ENCODE measurements at places on chromosomes 16 and 17. TPM values are rescaled to one million over a fixed set of nuclear protein-coding genes. Genes with fewer than 3 reads are reported as not detected.

DNA sequence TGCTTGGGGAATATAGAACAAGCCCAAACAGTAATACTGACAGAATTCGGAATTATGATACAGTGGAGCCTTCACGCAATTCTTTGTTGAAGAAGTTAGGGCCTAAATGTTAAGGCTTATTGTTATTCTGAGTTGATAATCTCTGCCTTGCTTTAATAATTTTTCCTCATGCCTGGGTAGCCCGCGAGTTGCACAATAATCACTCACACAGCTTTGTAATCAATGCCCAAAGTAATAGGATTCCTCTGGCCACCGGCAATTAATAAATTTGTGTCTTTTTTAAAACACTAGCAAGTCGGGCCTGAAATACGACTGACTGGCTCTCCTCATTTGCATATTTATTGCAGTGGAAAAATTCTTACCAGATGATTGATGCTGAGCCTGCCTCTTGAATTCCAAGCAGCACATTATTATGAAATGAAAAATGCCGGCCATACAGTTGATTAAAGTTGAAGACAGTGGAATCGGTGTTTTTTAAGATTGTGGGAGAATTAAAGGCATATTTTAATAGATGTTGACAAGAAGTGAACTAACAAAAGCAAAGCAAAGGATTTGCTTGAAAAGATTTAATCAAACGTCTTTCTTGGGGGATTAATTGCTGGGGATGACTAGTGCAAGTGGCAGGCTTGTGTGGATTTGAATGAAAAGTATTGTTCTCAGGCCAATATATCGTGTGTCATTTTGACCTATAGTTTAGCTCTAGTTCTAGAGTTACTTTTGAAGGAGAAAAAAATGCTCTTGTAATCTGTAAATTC, 30.2 kb downstream of the AATF start:
- DNase-seq = peak; percentile 46

DNA sequence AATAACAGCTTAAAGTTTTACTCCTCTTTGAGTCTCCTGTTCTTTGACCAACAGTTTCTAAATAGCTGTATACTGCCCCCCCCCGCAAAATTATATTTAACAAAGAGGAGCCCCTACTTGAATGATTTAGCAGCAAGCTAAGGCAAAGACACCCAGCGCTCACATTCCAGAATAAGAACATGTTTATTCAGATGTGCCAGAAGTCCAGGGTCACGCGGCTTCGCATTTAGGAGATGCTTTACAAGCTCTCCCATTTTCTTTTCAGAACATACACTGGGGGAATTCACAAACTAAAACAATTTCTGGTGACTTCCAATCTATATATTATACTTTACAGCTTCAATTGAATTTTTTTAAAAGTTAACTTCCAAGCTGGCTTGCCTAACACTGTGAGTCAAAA, 5.3 kb downstream of the PLD6 start:
- peak; percentile 72 for DNase-seq

- no peak for DNase-seq
Observed at GRCh38 chr17:9219631-9220397, 198.5 kb downstream of the NTN1 start.

DNA sequence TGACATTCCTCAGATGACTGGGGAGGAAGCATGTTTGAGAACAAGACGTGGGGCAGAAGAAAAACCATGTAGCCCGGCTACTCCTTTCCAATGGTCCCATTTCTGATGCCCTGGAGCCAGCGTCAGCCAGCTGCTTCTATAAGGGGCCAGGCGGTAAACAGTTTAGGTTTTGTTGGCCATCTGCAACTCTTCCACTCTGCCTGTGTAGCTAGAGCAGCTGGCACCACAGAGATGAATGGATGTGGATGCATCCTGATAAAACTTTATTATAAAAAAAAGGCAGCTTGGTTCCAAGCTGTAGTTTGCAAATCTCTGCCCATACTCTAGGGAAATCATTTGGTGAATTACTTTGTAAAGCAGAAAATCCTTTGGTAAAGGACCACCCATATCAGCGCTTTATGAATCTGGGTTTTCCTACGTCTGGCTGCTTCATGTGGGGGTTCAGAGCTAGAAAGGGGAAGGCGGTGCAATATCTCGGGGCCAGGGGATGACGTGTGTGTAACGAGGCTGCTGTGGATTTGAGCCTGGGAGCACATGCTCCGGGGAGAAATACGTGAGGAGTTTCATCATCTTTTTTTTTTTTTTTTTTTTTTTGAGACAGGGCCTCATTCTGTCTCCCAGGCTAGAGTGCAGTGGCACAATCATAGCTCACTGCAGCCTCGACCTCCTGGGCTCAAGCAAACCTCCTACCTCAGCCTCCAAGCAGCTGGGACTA, 3.4 kb upstream of the SRL start:
- DNase-seq = no peak

DNA sequence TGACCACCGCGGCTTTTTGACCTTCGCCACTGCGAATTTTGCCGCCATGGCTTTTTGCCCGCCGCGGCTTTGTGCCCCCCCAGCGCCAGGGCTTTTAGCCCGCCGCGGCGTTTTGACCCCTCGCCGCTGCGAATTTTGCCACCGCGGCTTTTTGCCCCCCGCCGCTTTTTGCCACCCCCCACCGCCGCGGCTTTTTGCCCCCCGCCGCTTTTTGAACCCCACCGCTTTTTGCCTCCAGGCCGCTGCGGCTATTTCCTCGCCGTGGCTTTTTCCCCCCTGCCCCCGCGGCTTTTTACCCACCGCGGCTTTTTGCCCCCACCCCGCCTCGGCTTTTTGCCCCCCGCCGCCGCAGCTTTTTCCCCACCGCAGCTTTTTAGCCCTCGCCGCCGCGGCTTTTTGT, 134.8 kb upstream of the TP53TG3C start:
- DNase-seq = no peak

GRCh38 chr16:62478903-62479458, 442.7 kb upstream of the CDH8 start:
- DNase-seq = no peak

DNA sequence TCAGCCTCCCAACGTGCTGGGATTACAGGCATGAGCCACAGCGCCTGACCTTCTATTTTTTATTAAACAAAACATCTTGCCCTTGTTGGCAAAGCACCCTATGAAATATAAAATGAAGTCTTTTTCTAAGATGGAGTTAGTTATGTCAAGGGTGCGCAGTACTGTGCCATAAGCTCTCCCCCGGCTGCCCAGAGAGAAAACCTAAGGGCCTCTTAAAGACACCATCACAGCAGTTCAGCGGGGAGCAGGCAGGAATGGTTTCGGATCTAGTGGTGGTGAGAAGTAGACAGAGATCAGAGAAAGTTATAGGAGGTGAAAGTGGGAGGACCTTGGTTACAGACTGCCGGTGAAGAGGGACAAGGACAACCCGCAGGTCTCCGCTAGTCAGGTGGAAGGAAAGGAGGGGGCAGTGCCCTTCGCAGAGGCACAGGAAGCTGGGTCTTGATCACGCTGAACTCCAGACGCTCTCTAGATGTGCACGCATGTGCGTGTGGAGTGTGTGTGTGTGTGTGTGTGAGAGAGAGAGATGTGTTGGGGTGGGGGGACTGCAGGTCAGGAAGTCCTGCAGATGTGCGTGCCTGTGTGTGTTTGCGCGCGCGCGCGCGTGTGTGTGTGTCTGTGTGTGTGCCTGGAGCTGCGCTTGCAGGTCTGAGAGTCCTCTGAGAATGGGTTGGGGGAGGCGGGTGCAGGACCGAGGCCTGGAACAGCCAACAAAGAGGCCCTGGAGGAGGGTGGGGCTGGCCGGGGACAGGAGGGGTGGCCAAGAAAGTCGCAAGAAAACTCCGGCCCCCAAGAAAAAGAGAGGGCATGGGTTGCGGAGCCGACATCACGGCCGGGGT, 748 bp upstream of the CMTM3 start:
- peak; percentile 90 for DNase-seq

BIRC5 gene
- total RNA-seq = 1.7 TPM

All from kidney (tissue), 22 donors.